ENCODE measurements at places on chromosomes 1 and 21.
A peak's percentile ranks its signal among the peaks of the same experiment; 100 is the strongest.

DNA sequence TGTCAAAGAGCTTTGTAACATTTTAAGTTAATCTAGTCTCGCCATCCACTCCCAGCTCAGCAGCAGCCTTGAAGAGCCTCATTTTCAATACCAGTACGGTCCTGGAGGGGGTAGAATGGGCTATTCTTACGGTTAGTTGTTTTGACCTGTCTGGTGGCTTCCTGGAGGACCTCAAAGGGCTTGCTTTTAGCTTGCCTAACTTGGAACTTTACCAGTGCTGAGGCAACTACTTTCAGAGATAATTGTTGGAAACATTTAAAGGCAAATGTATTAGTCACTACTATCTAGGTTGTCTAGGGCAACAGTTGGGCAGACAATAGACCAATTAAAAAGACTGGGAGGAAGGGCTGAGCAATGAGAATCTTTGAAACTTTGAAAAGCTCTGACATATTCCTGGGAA is 56.0 kb downstream of the TTLL7 start:
- no peak for DNase-seq

DNA sequence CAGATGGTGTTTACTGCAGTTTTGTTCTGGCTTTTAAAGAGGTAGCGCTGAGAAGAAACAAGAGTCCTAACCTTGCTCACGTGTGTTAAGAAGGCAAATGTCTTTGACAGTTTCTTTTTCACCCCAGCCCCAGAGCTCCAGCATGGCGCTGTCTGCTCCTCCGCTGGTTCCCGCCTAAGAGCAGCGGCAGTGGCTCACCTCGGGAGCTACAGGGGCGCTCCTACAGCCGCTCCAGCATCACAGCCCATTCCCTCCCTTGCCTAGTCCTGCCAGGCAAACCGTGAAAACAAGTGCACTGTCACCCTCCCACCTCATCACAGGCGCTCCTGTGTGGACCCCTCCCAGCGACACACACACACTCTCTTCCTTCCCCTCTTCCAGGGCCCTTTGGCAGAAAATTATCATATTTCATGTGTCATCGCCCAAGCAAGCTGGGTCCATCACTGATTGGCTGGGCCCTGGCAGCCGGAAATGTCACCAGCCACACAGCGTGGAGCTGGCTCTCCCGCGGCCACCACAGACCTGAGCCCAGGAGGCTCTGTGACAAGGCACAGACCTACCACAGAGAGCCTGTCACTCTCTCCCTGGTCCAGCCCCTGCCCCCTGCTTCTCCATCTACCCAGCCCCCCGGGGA is 1.2 kb upstream of the HIVEP3 start:
- DNase-seq = peak; percentile 84

DNA sequence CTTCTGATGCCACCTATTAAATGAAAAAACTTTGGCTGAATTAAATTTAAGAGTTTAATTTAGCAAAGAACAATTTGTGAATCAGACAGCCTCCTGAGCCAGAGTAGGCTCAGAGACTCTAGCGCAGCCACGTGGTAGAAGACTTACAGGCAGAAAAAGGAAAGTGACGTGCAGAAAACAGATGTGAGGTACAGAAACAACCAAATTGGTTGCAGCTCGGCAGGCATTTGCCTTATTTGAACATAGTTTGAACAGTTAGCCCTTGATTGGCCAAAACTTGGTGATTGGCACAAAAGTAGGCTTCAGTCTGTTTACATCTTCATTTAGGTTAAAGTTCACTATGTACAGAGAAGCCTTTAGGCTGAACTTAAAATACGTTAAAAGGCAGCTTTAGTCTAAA is 22.9 kb downstream of the TCP10L start:
- peak; percentile 74 for DNase-seq

DNA sequence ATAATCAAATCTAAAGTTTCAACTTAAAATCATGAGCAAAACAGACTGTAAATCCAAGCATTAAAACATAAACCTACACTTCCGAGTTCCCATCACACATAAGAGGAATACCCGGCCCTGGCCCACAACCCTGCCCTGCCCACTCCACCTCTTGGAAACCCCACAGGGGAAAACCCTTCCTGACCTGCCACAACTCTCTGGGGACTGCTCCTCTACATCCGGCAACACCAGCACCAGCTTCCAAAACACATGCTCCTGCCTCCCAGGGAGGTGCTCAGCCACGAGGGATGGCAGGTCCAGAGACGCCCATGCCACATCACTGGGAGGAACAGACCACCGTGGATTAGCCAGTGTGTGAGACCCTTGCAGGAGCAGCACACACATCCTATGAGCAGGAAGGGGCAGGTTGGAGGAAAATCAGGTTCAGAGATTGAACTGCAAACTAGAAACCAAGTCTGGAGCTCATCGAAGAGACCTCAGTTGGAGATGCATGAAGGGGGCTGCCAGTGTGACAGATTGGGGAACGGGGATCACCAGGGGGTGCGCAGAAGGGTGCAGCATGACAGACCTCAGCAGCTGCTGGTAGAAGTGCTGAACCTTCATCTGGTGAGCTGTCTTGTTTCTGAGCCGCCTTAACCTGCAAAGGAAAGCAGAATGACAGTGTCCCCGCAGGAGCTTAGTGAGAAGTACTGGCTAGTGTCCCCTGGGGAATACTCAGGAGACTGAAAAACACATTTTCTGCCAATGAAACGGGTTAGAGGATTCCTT is 25.8 kb upstream of the LSS start:
- no peak for DNase-seq

DNA sequence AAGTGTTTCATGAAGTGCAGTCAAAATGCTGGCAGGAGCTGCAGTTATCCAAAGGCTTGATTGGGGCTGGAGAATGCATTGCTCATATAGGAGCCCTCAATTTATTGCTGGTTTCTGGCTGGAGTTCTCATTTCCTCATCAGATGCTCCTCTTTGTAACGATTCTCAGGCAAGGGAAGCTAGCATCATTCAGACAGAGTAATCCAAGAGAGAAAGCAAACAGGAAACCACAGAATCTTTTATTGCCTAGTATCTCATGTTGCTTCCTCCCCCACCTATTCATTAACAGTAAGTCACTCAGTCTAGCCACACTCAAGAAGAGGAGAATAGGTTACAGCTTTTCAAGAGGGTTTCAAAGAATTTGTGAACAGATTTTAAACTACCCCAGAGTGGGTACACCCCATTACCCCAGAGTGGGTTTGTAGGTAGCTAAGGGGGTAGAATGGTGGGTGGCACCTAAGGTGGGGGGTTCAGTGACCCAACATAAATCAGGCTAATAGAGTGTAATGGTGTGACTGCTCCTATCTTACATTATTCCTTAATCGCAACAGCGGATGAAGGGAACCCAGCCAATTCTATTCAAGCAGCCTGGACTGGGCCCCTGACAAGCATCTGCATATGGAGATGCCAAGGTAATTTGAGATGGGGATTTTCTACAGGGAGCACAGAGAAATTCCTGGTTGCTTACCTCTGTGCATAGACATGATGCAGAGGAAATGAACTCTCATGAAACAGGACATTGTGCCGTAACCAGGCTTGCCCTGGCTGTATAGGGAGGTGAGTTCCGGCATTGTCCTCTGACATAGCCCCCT is 67.1 kb downstream of the KCNJ15 start:
- DNase-seq = peak; percentile 24

Data from hematopoietic multipotent progenitor cell treated with erythropoietin and hydrocortisone succinate and interleukin-3 and kit ligand, for 4 days (in vitro differentiated cells).